T-helper 22 cell (primary cell): ENCODE measurements at places on chromosomes 2 and 18.

DNA sequence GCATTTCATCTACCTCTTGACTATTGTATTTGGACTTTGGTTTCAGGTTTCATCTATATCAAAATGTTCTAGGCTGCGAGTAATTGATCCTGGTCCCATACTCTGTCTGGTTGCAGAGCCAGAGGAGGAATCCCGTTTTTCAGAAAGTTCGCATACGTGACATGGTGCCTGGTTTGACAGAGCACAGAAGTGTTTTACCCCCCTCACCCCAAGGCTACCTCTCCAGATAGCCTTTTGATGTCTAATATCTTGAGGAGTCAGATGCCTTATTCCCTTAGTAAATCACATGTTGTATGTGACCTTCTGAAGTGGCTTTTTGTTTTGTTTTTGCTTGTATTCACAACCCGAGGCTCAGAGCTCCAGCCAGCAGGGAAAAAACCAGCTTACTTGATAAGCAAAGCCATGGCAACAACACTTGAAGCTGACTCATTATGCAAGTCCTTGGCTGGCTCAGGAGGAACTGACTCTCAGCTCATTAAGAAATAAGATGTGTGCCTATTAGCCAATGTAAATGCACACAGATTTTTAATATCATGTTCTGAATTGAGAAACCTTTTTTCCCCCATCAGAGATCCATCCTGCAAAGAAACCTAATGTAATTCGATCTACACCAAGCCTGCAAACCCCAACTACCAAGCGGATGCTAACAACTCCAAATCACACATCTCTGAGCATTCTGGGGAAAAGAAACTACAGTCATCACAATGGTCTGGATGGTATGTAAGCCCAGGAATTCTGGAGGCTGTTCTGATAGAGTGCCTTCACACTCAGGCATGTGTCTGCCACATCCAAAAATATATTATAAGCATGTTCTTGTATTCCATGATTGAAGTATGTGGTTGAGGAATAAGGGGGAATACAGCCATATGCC, 41.4 kb downstream of the OXER1 start:
- no peak for DNase-seq

DNA sequence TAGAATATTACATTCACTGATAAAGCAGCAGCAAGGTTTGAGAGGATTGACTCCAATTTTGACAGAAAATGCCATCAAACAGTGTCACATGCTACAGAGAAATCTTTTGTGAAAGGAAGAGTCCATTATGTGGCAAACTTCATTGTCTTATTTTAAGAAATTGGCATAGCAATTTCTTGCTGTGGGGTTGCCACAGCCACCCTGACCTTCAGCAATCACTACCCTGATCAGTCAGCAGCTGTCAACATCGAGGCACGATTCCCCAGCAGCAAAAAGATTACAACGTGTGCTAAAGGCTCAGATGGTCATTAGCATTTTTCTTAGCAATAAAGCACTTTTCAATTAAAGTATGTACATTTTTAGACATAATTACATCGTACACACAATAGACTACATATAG, 74.7 kb downstream of the PRKCE start:
- DNase-seq, result no peak

- no peak for DNase-seq
These were observed 37.4 kb upstream of the RAPGEF4 start for GRCh38 chr2:172698041-172698863.

- DNase-seq, result no peak
These were observed 57.7 kb upstream of the SLC1A4 start for GRCh38 chr2:64931246-64932115.

DNA sequence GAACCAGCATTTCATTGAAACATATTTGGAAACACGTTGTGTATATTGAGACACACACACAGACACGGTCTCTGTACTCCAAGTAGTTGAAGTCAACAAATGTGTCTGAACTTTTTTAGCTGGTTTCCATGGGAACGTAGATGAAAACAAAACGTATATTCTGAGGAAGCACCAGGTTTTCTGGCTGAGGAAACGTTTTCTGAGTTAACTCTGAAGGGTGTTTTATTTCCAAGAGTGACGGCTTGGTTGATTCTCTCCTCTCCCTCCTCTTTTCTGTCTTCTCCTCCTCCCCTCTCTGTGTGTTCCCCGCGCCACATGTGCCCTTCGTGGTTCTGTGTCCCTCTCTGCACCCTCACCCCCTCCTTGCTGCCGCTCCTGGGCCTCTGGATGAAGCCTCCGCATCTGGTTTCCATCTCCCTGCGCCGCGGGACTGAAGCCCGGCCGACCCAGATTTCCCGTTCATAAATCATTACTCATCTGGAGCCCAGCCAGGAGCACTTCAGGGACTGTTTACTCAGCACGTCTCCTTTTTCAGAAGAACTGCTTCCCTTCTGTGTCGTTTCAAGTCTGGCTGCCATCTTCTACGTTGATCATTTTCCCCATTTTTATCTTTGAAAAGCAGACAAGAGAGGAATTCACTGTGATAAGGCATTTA, 122.7 kb downstream of the COL6A3 start:
- DNase-seq, result no peak

- no peak for DNase-seq
These were observed 121.7 kb upstream of the TACR1 start for GRCh38 chr2:75320898-75321598.

DNA sequence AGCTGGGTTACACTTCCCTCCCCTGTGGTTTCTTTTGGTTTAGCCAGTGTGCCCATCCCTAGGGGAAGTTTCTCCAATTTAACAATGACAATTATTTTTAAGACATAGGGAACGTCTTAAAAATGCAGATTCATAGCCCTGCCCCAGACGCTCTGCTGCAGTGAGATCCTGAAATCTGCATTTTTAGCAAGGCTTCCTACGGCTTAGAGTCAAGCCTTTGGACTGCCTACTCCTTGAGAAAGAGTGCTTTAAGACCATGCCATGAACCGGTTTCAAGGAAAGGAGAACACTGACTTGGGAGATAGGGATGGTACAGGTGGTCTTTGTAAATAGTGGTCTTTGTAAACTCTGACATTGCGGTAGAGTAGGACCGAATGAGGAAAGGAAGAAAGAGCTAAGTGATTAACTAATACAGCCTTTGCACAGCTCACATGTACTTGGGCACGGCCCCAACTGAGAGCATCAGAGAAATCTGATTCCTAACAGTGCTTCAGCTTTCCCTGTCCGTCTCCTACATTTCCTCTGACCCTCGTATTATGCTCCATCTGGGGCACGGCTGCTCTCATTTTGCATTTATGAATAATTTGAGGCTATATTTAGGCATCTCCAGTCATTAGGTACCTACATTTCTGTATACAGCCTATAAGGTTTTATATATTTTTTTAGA, 217.6 kb upstream of the TANK start:
- no peak for DNase-seq

DNA sequence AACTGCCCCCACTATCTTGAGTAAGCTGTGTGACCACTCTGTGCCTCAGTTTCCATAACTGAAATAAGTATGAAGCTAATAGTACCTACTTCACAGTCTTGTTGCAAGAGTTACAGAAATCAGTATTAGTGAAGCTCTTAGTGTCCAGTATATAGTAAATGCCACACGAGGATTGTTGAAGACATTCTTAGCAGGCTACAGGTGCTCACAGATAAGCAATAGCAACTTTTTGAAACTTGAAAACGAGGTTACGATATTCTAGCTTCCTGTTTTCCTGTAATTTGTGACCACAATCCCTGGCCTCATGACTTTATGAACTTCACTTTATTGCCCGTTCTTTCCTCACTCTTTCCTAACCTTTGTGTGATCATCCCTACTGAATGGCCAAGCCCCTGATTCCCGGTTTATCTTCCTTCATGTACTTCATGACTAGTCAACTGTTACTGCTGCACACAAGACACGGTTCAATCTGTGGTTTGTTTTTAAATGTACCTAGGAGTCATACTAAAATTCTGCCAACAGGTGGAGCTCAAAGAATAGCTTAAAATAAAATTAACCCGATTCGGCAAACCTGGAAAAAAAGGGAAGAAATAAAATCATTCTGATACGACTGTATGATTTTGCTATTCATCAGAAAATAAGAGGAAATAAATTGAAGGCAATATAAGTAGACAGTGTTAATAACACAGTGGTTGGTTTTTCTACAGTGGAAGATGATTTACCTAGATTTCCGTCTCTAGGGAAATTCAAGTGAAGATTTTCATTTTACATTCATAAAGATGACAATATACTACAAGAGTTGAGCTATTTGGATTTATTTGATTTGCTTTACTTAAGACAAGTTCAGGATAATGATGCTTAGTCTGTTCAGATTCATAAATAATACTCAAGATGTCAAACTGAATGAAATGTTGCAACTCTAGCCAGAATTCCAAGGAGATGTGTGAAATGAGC, 38.1 kb upstream of the STAT1 start:
- DNase-seq, result no peak

GRCh38 chr2:204663816-204664425, 118.6 kb downstream of the PARD3B start:
- no peak for DNase-seq

DNA sequence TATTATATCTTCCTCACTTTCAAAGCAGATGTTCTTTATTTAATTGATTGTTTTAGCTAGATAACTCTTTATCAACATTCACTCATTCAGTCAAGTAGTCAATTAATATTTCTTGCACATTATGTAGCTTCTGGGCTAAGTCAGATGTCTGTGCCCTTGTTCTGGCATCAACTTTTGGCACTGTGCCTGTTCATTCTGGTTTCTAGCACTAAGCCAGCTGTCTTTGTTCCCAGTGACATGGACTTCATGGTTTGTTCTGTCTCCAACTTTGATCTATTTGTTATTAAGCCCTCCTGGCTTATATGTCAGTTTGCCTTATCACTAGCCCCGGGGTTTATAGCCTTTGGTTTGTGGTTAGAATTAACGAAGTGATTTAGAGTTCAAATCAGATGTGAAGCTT, 247.9 kb upstream of the SYT4 start:
- DNase-seq, result no peak

- DNase-seq, result no peak
These were observed 14.0 kb upstream of the INHBB start for GRCh38 chr2:120331903-120332302.

DNA sequence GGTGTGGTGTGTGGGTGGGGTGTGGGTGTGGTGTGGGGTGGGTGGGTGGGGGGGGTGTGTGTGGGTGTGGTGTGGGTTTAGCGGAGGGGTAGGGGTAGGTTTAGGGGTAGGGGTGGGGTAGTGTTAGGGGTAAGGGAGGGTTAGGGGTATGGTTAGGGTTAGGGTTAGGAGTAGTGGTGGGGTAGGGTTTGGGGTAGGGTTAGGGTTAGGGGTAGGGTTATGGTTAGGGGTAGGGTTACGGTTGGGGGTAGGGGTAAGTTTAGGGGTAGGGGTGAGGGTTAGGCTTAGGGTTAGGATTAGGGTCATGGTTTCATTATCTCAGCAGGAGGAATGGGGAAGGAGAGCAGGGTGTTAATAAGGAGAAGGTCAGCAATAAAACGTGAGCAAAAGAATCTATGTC, 11.3 kb upstream of the PARD6G start:
- DNase-seq, result no peak

GRCh38 chr18:36461551-36461987, 164.1 kb downstream of the FHOD3 start:
- no peak for DNase-seq

DNA sequence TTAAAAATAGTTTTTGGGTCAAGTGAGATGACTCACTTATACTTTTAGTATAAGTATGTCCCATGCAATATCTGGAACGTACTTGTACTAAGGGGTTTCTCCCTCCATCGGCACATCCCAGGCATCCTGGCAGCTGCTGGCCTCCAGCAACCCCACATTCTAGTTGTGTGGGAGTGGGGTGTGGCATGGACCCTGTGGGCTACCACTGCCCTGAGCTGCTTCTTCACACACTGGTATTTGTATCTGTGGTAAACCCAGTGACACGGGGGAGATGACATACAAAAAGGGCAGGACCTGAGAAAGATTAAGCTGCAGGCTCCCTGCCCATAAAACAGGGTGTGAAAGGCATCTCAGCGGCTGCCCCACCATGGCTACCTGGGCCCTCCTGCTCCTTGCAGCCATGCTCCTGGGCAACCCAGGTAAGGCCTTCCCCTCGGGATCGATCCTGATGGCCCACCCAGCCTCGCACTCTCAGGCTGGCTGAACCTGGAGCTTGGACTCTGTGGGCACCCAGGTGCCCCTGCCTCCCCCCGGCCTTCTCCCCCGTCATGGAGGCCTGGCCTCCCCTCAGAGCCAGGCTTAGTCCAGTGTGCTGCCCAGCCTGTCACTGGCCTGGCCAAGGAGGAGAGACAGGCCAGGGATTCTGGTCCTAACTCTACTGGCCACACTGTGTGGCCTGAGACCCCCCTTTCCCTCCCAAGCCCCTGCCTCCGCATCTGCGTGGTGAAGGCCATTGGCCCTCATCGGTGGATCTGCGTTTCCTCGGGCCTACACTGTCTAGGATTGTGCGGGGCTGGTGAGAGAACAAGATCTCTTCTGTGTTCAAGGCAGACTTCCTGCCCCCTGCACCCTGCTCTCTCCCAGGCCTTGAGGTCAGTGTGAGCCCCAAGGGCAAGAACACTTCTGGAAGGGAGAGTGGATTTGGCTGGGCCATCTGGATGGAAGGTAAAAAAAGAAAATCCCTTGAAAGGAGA, at the start of gene GNLY:
Gene GNLY (plus strand): TSS at position 307 of the 974 bp plus-strand sequence. CDS start 61 bp downstream, at position 368.
- no peak for DNase-seq

GRCh38 chr2:110113961-110114591, 1.5 kb downstream of the MALL start:
- DNase-seq, result no peak

GRCh38 chr2:163670929-163671328, 64.9 kb downstream of the FIGN start:
- no peak for DNase-seq

DNA sequence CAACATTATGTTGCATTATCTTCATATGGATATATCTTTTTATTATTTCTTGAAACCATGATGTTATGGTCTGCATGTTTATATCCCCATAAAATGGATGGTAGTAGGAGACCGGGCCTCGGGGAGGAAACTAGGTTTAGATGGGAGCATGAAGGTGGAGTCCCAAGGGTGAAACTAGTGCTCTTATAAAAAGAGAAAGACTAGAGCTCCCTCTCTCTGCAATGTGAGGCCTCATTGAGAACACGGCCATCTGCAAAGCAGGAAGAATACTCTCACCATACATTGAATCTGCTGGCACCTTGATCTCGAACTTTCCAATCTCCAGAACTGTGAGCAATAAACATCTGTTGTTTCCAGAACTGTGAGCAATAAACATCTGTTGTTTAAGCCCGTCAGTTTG, 64.0 kb downstream of the NXPH2 start:
- DNase-seq, result no peak

- DNase-seq, result no peak
These were observed 29.3 kb downstream of the OTOF start for GRCh38 chr2:26448651-26449050.
